NCI-H1694 (cell line): ENCODE measurements at places on chromosomes 3 and 15.

DNA sequence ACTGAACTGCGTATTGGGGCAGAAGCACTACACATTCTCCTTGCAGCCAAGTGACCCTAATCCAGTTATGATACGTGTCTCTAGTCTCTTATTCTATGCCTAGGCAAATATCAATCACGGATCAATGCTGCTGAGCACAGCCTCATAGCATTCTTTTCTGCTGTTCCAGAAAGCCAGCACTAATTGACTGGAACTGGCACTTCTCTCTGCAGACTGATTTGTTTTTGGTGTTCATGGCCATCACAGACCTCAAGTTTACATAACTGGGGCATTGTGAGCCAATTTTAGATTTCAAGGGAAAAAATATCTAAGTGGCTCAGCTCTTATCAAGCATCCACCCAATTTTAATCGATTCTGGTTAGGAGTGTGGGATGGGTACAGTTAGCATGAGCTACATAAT, 37.9 kb downstream of the GLDN start:
- DNase-seq: no peak

- DNase-seq: no peak
Observed at GRCh38 chr3:63167113-63167512, 111.0 kb upstream of the SYNPR start.

- no peak for DNase-seq
Observed at GRCh38 chr15:89119489-89120478, 31.5 kb downstream of the ABHD2 start.

- no peak for DNase-seq
Observed at GRCh38 chr15:91316126-91316525, 216.1 kb downstream of the SV2B start.

GRCh38 chr15:52148403-52148802, 35.8 kb upstream of the BCL2L10 start:
- DNase-seq: no peak

DNA sequence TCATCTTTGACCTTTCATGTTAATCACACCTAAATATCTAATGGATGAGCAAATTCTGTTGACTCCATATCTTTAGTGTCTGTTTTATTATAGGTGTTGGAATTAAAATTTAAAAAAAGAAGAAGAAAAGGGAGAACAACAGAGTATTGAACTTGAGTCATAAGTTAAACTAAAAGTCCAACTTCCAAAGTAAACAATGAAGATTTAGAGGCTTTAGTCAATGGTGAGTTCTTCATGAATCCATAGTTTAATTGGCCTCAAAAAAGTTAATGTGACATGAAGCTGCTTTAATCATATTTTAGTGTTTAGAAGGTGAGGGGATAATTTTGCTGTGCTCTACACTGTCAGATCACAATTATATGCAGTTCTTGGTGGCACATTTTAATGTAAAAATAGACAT, 288.2 kb upstream of the RORA start:
- no peak for DNase-seq

- DNase-seq: no peak
Observed at GRCh38 chr3:69091389-69092029, 6.8 kb downstream of the ARL6IP5 start.

DNA sequence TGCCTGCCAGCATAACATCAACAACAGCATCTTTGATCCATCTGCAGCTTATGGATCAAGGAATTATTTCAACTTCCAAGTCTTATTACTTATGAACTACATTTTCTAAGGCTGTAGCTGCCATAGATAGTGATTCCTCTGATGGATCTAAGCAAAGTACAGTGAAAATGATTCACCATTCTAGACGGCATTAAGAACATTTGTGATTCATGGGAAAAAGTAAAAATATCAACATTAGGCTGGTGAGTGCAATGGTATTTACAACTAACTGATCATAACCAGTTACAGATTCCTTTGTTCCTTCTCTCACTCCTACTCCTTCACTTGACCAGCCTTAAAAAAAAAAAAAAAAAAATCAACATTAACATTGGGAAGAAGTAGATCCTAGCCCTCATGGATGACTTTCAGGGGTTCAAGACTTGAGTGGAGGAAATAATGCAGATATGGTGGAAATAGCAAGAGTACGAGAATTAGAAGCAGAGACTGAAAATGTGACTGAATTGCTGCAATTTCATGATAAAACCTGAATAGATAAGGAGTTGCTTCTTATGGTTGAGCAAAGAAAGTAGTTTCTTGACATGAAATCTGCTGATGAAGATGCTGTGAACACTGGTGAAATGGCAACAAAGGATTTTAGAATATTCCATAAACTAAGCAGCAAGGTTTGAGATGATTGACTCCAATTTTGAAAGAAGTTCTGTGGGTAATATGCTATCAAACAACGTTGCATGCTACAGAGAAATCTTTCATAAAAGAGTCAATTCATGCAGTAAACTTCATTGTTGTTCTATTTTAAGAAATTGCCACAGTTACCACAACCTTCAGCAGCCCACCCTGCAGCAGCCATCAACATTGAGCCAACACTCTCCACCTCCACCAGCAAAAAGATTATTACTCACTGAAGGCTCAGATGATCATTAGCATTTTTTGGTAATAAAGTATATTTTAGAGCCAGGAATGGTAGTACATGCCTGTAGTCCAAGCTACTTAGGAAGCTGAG, 22.8 kb downstream of the SLC12A6 start:
- DNase-seq: no peak

DNA sequence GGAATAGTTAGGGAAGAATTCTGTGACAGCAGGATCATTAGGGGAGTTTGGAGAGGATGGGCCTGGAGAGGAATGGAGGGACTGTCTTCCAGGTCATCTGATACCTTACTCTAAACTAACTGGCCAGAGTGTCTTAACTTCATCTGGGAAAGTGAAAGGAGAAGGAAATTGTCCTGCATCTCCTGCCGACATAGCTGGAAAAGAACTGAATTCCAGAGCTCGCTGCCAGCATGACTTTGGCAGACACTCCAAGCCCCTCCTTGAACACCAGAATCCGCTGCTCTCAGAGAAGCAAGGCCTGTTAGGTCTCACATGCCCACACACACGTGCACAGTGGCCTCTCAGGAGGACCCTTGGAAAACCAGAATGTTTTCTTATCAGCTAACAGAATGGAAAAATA, 10.5 kb downstream of the ABI3BP start:
- no peak for DNase-seq

GRCh38 chr3:18837137-18837755, 311.1 kb upstream of the KCNH8 start:
- DNase-seq: no peak

- DNase-seq: no peak
Observed at GRCh38 chr3:54026543-54026942, 95.8 kb upstream of the CACNA2D3 start.

- DNase-seq: no peak
Observed at GRCh38 chr3:31981206-31982181, at the start of the genes OSBPL10 and ZNF860. OSBPL10 (minus strand) TSS chr3:31981262; CDS start chr3:31981179, 83 bp downstream. ZNF860 (plus strand) TSS chr3:31981750; CDS start chr3:31989080, 7,330 bp downstream.

DNA sequence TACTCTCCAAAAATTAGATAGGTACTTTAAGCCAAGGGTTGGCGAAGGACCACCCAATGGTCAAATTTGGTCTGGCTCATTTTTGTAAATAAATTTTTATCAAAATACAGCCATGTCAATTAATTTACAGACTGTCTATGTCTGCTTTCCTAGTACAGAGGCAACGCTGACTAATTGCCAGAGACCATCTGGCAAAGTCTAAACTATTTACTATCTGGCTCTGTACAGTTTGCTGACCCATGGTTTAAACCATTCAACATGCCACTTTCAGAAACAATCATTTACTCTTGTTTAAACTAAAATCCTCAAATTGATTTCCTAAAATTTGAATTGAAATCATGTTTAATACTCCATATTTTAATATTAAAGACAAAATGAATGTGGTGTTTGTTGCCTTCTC, 25.9 kb downstream of the CBLB start:
- DNase-seq: peak; percentile 27

DNA sequence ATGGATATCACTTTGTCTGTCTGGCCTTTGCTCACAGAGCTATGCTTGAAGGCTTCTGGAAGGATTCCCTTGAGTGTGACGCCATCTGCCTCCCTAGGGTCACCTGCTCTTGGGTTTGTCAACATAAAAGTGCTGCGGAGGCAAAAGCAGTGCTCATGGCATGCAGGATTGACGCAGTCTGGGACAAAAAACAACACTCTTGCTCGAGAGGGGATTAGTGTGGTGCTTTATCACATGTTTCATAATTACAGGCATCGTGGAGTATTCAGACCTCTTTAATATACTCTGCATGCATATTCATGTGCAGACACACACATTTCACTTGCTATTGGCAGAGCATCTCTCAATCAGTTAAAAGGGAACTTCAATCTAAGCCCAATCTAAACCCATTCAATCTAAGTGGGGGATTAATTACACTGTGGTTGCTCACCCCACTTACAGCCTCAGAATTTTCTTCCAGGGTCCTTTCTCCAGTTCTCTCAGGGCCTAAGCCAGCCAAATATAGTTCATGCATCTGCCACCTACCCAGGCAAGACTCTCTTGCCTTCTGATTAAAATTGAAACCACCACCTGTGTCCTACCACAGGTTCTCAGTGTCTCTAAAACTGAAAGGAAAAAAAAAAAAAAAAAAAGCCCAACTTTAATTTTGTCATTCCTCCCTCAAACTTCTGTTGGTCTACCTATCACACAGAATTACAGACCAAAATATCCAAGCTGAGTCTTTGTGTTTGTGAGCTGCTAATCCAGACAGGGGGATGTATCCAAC, 75.6 kb downstream of the BFSP2 start:
- DNase-seq: no peak

DNA sequence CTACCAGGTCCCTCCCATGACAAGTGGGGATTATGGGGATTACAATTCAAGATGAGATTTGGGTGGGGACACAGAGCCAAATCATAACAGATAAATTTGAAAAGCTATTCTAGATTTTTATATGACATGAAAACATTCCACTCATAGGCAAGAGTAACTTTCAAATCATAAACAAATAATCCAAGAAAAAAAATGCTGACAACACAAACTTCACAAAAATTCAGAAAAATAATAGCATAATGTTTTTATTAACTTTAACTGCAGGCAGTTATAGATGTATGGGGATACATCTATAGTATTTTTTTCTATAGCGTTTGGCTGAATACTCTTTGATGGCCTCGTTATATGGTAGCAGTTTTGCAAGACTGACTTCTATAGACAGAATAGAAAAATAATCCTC, 243.1 kb downstream of the ADAMTSL3 start:
- no peak for DNase-seq

DNA sequence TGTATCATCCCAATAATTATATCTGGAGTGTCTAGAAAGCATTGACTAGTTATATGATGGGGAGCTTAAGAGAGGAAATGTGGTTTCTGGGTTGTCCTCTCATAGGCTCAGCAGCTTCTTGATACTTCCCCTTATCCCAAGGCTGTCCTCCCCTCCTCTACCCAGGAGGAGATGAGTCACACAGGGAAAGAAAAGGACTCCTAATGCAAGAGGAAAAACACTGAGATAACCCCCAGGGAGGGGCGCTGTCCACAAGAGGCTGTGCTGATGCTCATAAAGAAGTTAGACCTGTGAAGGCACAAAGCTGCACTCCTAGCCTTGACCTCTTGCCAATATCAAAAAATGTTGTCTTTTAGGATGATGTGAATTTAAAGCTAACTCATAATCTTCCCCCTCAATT, 28.8 kb upstream of the GYG1 start:
- DNase-seq: no peak

DNA sequence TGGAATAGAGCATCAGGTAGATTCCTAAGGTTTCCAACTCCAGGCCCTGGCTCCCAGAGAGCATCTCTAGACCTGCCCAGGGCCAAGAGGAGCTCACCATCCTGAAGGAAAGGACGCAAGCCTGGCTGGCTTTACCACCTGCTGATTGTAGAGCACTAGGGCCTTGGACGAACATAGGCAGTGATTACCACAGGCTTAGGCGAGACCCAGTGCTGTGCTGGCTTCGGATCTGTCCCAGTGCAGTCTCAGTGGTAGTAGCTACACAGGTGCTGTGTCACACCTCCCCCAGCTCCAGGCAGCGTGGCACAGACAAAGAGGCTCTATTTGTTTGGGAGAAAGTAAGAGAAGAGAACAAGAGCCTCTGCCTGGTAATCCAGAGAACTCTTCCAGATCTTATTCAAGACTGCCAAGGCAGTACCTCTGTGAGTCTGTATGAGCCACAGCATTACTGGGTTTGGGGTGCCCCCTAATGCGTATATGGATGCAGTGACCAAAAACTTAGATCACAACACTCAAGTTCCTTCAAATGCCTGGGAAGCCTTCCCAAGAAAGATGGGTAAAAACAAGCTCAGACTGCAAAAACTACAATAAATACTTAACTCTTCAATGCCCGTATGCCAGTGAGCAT, 25.4 kb downstream of the ISG20 start:
- no peak for DNase-seq

- no peak for DNase-seq
Observed at GRCh38 chr3:186807231-186807630, 949 bp upstream of the RFC4 start.

- DNase-seq: no peak
Observed at GRCh38 chr3:152377184-152377570, 108.4 kb downstream of the MBNL1 start.

GRCh38 chr3:123508178-123508577, 59.3 kb upstream of the ADCY5 start:
- no peak for DNase-seq

DNA sequence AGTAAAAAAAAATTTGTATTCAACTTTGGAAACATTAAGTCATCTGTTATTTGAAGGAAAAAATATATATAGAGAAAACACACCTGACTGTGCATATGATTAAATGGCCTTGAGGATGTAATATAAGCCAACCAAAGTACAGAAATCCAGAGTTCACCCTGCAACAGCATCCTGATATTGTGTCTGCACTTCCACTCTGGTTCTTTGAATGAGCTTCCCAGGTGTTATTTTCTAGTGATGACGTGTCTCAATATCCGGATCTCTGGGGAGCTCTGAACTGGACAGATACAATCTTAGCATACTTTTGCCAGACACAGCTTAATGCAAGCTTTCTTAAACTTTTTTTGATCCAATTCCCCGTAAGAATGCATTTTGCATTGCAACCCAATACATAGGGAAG, 19.5 kb upstream of the PIK3CB start:
- DNase-seq: no peak

DNA sequence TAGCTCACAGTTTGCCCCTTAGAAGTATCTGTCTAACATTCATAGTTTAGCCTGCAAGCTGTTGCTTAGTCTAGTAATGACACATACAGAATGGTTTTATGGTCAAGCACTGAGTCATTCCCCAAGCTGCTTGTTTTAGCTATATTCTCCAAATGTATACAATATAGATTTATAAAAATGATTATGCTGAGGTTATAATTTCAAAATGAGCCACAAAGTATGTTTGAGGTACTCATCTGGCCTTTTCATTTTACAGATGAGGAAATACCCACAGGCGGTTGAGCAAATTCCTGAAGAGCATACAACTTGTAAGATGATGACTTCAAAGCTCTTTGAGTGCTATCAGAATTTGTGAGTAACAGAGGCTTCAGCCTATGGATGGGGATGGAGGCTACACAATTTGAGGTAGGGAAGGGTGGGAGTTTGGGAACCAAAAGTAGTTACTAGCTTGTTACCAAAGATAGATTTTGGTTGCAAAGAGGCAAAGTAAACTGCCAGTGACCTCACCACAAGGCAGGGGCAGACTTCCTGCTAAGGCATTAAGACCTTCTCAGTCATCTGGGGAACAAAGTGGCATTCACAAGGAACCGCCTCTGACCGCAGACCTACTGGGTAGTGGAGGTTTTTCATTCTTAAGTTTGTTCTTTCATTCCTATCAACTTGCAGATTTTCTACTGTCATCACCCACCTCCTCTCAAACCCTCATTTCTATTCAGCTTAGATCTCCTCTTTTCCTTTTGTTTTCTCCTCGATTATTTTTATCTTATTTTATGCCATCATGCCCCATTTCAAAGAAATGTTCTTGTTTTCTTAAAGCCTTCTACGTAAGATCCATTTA, 257.2 kb upstream of the NECTIN3 start:
- DNase-seq: no peak

- no peak for DNase-seq
Observed at GRCh38 chr15:60272623-60273022, 125.2 kb downstream of the ANXA2 start.
